RKO (cell line): ENCODE measurements at places on chromosomes 11 and 22.

DNA sequence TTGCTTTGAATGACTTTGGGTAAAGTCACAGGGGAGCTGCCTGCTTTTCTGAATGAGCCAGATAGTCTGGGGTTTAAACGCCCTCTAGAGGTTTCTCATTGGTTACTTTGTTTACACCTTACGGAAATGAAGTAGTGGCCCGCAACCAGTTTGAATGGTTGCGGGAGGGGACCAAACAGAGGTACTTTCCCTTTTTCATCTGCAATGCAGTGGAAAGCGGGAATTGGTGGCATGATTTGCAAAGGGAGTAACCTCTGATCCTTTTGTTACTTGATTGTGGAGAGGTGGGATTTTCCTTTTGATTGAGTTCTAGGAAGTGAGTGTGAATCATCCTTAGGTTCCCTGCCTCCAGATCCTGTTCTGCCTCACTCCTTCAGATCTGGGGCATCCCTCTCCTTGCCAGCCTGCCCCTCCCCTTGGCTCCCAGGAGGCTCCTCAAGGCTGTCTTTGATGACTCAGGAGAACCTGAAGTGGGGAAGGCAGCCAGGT lies 15.9 kb upstream of the GLYATL1 start:
- peak; percentile 18 for DNase-seq

GRCh38 chr11:12294613-12295012 lies 82.8 kb upstream of the PARVA start:
- no peak for DNase-seq

DNA sequence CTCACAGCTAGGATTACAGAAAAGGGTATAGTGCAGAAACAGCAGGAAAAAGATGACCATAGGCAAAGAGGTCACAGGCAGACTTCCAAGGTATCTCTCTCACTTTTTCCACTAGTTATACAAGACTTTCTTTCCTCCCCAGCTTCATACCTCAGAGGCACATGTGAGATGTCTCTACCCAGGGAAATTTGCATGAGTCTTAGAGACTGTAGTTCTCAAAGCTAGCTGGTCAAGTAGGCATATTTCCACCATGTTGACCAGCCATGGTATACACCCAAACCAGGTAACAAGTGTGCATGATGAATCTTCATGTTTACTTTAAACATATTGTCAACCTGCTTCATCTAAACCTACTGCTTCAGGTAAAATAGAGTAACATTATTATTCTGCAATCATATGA lies 27.9 kb downstream of the PRMT3 start:
- no peak for DNase-seq

DNA sequence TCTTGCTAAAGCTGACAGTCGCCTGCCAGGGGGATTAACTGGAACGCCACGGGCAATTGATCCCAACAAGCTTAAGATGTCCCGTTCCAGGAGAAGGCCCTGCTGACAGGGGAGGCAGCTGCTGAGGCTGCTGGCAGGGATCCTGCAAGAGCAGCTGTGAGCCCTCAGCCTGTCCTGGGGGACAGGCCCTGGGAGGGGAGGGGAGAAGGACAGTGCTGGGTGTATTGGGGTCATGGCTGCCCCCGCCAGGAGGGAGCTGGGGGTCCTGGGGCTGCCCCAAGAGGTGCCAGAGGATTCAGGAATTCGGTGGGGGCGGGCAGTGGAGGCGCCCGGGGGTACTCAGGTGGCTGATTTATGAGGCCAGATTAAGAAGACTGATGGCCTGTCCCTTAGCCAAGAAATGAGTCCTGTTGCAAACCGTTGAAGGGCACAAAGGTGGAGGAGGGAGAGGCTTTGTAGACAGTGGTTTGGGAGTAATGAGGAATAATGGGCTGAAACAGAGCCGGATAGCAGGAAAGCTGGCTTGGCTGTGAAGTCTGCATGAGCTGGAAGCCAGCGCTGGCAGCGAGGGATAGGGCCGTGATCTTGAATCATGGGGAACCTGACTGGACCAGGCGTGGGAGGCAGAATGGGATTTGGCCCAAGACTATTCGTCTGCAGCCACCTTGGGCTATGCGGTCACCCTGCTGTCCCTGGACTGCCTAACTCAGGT lies 133.5 kb downstream of the CACNA1I start:
- no peak for DNase-seq

GRCh38 chr11:68508425-68508824 lies 47.9 kb downstream of the PPP6R3 start:
- no peak for DNase-seq

DNA sequence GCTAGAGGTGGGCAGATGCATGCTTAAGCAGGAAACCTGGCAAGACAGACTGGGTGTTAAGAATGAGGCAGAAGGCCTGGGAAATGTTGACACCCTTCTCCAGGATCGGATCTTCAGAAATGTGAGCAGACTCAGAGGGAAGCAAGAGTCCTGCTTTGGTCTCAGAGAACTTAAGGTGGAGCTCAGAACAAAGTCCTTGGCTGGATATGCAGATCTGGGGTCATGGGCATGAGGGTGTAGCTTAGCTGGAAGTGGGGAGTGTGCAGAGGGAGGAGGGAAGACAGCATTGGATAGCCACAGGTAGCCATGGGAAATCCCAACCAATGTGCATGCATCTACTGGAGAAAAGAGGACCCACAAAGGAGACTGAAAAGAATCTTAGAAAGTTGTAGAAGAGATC lies 58.6 kb upstream of the CDON start:
- DNase-seq, result no peak
